ENCODE measurements at places on chromosomes 11 and 22.

DNA sequence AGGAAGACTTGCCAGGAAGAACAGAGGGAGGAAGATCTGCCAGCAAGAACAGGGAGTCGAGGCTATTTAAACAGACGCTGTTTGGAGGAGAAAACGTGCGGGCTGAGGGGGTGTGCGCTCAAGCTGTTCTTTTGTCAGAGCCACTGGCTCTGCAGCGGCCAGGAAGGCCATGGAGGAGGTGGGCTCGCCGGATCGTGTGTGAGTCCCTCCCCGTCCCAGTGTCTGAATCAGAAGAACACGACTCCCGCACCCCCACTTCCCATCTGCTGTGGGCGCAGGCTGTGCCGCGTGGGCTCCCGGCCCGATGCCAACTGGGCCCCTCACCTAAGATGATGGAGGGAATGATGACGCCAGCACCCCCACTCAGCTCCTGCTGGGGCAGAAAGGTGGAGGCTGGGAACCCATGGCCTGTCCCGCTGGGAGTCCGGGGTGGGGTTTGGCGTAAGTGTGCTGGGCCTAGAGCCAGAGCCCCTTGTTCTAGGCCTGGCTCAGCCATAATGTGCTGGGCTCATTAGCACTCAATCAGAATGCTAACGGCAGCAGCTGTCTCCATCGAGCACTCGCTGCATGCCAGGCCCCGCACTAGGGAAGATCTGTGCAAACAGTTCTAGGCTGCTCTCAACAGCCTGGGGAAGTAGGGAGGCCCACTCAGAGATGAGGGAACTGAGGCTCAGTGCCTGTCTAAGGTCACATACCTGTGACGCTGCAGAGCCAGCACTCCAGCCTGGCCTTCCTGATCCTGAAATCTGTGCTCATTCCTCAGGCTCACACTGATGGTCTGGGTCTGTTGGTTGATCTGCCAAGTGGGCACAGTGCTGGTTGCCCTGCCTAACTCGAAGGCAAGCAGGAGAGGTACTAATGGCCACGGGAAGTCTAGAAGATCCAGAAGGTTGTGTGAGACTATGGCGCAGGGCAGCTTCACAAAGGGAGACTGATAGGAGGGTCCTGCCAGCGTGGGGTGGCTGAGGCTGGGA, 11.5 kb downstream of the NPTXR start:
- peak; percentile 73 for DNase-seq

- no peak for DNase-seq
These were observed 21.6 kb downstream of the AAMDC start for GRCh38 chr11:77842441-77843121.

GRCh38 chr11:35338921-35339320, 80.4 kb downstream of the SLC1A2 start:
- no peak for DNase-seq

DNA sequence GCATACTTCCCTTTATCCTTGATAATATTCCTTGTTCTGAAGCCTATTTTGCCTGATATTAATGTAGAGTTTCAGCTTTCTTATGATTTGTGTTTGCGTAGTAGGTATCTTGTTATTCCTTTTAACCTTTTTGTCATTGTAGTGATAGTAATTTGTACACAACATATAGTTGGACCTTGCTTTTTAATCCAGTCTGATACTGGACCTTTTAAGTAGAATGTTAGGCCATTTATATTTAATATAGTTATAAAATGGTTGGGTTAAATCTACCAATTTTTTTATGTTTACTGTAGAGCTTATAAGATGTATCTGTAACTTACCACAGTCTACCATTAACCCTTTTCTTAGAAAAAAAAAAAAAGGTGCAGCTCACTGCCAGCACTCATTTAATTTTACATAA, 8.6 kb upstream of the PITPNB start:
- DNase-seq: no peak

GRCh38 chr11:57552479-57552878, 15.0 kb downstream of the UBE2L6 start:
- no peak for DNase-seq

DNA sequence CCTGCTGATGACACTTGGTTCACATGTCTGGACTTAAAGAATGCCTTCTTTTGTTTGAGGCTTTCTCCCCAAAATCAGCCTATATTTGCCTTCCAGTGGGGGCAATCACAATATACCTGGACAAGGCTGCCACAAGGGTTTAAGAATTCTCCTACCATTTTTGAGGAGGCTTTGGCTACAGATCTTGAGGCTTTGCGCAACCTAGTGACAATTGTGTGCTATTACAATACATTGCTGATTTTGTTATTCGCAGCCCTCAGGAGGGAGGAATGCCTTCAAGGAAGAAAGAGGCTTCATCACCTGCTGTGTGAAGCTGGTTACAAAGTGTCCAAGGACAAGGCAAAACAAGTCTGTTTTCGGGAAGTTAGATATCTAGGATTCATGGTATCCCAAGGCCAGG, 50.8 kb upstream of the OR4C15 start:
- DNase-seq: no peak

Measured in NCI-H1694 (cell line).